ENCODE measurements at places on chromosomes 1 and 21.
A peak's percentile ranks its signal among the peaks of the same experiment; 100 is the strongest.

DNA sequence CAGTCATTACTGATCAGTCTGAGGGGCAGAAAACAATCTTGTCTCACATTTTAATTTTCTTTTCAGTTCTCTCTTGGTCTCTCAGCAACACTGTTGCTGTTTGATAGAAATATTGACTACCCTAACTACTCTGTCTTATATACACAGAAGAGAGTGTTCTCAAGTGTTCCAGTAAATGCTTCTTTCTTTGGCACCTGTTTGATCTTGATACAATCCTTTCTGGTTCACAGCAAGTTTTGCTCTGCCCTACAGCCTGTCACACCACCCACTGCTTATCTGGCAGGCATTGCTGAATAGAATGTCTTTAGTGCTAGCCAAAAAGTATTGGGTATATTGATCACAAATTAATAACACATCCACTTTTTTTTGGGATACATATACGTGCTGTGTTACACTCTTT, 75.7 kb upstream of the WLS start:
- DNase-seq = no peak

DNA sequence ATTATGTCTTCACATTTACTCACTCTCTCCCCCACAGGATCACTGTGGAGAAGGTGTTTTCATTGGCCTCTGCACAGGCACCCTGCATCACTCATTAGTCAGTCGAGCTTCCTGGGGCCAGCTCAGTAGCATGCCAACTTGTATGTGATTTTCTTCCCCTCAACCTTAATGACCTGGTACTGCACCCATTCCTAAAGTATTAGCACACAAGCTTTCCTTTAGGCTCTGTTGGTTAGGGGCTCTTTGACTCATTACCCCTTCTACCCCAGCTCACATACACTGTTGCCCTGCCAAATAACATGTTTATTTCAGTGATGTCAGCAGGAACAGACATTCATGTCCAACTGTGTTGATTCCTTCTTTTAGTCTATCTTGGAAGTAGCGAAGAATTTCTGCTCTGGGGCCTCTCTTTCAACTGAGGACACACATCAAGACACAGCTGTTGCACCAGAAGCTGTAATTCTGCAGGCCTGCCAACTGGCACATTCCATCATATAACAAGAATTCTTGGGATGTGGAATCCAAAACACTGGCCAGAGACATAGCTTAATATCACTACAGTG, 603.5 kb upstream of the ADAMTS5 start:
- no peak for DNase-seq

DNA sequence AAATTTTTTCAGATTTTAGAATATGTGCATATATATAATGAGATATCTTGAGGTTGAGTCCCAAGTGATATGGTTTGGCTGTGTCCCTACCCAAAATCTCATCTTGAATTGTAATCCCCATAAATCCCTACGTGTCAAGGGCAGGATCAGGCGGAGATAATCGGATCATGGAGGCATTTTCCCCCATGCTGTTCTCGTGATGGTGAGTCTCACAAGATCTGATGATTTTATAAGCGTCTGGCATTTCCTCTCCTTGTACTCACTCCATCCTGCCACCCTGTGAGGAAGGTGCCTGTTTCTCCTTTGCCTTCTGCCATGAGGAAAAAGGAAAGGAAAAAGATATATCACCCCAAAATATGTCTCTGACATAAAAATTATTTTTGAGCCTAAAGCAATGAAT, 64.6 kb downstream of the TOR3A start:
- DNase-seq = no peak

DNA sequence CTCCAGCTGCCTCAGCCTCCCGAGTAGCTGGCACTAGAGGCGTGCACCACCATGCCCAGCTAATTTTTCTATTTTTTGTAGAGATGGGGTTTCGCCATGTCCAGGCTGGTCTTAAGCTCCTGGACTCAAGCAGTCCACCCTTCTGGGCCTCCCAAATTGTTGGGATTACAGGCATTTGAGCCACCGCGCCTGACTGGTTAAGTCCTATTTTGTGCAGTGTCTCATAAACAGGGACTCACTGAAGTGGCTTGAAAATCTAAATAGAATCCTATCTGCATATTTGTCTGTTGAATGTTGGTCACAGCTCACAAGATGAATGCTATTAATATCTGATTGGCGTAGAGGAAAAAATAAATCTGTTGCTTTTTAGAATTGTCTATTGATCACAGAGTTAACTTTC, 5.9 kb upstream of the CHAF1B start:
- no peak for DNase-seq

- no peak for DNase-seq
These were observed 115.5 kb downstream of the LHX9 start for GRCh38 chr1:198032668-198033067.

GRCh38 chr1:201947697-201948008, 1.3 kb upstream of the LMOD1 start:
- no peak for DNase-seq

- DNase-seq = no peak
These were observed 414 bp downstream of the GPR153 start for GRCh38 chr1:6260433-6260934.

- DNase-seq = peak; percentile 83
These were observed 7.6 kb downstream of the EFNA3 start for GRCh38 chr1:155086128-155086741.

DNA sequence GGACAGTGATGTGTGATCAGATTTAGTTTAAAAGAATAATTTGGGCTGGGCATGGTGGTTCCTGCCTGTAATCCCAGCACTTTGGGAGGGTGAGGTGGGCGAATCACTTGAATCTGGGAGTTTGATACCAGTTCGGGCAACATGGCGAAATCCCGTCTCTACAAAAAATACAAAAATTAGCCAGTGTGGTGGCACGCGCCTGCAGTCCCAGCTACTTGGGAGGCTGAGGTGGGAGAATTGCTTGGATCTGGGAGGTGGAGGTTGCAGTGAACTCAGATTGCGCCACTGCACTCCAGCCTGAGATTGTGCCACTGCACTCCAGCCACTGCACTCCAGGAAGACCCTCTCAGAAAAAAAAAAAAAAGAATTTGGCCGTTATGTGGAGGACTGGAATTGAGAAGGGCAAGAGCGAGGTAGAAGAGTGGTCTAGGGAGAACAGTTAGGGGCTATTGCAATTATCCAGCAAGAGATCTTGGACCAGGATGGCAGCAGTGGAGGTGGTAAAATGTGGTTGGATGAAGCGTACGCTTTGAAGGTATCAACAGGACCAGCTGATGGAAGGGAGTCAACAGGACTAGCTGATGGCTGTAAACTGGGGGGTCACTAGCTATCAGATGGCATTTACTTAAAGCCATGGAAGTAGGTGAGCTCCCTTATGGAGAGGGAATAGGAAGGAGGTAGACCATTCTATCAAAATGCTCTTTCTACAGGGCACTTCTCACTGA, 9.6 kb downstream of the BTBD19 start:
- DNase-seq = no peak

DNA sequence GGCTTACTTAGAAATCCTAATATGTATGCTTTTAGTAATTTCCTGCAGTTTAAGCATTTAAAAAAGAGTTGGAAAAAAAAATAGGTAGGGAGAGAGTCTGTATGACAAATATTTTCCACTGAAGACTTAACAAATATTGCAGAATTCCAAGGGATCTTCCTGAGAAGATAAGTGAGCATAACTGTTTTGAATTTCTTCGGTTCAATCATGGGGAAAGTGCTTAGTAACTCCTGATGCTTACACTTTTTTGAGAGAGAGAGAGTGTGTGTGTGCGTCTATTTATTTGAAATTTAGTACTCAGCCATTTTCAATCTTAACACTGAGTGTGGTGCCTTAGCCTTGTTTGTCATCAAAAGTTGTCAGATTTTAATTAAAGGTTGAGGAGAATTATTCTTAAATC, 18.5 kb downstream of the SON start:
- DNase-seq = no peak

DNA sequence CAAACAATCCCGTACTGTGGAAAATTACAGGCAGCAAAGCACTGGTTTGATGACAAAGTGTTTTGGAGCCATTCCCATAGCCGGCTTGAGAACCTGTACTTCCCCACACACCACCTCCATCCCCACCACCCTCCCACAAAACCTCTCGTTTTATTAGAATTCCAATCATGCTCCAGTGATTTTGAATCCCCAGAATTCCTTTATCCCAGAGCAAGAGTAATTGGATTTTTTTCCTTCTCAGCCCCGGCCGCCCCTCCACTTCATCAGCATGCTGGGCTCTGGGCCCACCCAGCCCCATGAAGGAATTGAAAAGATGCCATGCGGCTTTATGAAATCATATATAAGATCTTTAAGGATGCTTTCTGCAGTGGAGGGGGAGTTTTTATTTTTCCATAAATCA, 136.6 kb downstream of the OMA1 start:
- no peak for DNase-seq

DNA sequence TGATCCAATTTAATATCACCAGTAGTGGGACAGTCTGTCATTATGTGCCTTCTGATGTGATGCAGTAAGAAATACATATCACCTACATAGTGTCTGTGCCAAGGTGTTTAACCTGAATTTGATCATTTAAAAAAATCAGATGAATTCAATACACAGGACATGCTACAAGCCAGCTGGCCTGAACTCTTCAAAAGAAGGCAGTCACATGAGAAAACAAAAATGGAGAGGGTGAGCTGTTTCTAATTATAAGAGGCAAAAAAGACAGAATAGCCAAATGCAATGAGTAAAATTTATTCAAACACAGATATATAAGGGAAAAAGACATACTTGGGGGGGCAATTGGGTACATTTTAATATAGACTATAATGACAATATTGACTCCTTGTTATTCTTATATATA, 66.5 kb downstream of the ST3GAL3 start:
- no peak for DNase-seq

DNA sequence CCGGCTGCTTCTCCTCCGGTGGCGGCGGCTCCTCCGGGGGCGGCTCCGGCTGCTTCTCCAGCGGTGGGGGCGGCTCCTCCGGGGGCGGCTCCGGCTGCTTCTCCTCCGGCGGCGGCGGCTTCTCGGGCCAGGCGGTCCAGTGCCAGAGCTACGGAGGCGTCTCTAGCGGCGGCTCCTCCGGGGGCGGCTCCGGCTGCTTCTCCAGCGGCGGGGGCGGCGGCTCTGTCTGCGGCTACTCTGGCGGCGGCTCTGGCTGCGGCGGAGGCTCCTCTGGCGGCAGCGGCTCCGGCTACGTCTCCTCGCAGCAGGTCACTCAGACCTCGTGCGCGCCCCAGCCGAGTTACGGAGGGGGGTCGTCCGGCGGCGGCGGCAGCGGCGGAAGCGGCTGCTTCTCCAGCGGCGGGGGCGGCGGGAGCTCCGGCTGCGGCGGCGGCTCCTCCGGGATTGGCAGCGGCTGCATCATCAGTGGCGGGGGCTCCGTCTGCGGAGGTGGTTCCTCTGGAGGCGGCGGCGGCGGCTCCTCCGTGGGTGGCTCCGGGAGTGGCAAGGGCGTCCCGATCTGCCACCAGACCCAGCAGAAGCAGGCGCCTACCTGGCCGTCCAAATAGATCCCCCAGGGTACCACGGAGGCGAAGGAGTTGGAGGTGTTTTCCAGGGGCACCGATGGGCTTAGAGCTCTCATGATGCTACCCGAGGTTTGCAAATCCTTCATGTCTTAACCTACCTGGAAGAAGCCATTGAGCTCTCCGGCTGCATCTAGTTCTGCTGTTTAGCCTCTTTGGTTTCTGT, 2.0 kb downstream of the LORICRIN start:
- DNase-seq = no peak

DNA sequence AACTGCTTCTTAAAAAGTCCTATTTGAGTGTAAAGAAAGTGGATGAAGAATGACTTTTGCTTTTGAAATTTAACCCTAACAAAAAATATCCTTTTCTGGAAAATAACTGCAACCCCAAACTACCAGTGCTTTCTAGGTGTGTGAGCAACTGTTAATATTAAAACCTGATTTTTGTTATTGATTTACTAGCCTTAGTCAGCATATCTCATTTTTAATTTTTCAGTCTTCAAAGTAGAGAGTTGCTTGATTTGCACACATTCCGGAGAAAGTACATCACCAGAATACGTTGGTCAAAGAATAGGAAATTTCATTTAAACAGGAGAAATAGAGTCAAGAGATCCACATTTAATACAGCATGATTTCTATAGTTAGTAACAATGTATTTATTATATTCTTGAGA, 141.8 kb upstream of the ADAMTS5 start:
- DNase-seq = no peak

DNA sequence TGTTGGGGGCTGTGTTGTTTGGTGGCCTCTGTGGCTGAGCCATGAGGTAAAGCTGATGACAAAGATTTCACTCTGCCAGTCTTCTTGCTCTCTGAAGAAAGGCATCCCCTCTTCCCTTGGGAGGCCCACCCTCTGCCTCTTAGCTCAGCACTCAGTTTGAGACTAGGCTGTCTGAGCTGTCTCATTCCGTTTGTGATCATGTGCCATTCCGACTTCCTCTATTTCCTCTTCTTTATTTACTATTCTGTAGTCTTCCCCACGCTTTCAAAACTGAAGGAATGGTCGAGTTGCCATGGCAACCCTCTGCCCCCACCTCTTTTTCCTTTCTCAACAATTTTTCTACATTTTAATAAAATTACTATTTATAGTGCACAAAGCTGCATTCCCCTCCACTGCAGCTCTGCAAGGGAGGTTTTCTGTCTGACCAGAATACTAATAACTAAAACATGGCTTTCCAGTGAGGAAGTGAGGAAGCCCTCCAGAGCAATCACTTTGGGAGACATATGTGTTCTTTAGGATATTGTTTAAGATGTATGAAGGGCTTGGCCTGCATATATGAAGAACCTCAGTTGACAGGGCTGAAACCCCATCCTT, 30.8 kb downstream of the KCNA3 start:
- DNase-seq = no peak

- DNase-seq = no peak
These were observed 3.7 kb downstream of the UCK2 start for GRCh38 chr1:165831146-165831545.

GRCh38 chr1:211606914-211607753, 28.2 kb upstream of the SLC30A1 start:
- peak; percentile 13 for DNase-seq

- DNase-seq = no peak
These were observed 17.5 kb downstream of the PFKL start for GRCh38 chr21:44317241-44317782.

GRCh38 chr1:202376247-202376646, 27.7 kb downstream of the PPP1R12B start:
- no peak for DNase-seq

- DNase-seq = no peak
These were observed 38.6 kb upstream of the GADD45A start for GRCh38 chr1:67646145-67647035.

DNA sequence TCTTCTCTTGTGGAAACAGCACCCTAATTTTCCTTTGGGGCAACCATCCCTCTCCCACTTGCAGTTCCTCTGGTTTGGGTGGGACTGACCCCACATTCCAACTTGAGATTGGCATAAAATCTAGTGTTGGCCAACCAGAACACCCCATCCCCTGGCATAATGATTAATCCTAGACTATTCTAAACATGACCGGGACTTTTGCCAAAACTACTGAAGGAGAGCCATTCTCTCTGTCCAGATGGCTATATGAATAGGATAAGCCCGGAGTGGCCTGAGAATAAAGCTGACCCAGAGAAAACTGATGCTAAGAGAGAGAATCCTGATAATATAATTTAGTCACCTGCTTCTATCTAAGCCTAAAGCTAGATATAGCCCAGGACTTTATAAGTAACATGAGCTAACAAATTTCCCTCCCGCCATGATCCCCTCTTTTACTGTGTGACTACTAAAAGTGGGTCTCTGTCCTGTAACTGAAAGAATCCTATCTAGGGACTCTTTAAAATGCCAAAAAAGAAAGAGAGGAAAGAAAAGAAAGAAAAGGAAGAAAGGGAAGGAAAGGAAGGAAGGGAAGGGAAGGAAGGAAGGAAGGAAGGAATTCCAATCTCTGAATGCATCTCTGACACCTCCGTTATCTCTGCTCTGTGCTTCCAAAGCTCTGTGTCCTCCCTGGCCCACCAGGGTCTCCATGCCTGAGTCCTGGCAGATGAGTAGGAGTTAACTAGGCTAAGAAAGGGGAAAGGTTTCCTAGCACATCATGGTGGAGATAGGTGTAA, 28.0 kb upstream of the NRDC start:
- DNase-seq = no peak

Measured in activated naive CD4-positive, alpha-beta T cell treated with Interleukin-2 at 50 U/mL for 16 hours (primary cell).